Activated CD8-positive, alpha-beta memory T cell treated with anti-CD3 and anti-CD28 coated beads for 48 hours (primary cell): ENCODE measurements at places on chromosomes 16 and 17.

DNA sequence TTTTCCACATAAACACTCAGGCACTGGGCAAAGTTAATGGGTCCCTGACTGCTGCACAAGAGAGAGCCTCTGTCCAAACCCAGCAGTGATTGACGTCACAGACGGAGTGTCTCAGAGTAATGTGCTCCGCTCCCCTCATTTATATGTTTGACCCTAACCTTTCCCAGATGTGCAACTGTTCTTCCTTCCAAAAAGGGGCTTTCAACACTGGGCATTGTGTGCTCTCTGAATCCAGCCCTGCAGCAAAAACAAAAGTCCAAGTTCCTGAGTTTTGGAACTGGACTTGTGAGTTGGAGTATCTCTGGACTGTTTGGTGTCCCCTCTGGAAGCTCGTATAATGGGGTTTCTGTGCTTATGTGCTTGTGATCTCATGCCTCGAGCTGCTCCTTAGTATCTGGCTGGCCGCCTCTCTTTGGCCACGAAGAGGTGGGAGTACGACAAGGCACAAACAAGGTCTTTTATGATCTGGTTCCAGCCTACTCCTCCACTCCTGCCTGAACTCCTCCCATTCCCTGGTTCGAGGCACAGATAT, 76.4 kb upstream of the SMIM36 start:
- DNase-seq, result no peak

- no peak for DNase-seq
These were observed 184.3 kb downstream of the FTO start for GRCh38 chr16:53888222-53888621.

GRCh38 chr17:81390873-81391255, 4.4 kb upstream of the BAHCC1 start:
- no peak for DNase-seq

DNA sequence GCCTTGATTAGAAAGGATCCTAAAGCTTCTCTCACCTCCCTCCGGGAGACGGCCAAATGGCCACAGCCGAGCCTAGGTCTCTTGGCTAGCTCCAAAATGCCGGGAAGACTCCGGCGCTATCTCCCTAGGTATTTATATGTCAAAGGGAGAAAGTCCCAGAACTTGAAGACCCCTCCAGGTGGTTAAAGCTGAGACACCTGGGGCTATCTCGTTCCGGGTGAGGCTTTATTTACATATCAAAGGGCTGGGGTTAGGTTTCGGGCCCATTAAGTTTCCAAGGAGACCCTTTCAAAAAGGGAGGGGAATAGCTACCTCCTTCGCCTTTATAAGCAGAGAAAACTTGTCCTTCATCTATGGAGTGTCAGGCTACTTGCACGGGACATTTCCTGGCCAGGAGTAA, 70.9 kb upstream of the KIFC3 start:
- no peak for DNase-seq

DNA sequence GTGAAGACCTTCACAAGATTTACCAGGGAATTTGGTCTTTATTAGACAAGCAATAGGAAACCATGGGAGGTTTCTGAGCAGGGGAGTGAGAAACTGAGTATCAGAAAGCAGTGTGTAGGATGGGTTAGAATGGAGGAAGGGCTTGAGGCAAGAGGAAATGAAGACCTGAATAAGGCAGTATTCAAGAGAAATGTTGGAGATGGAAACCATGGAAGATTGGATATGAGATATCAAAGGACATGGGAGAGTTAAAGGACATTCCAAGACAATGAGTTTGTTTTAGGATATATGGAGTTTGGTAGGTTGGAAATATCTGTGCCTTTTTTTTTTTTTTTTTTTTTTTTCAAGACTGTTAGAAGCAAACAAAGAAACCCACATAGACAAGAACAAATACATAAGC, 21.3 kb upstream of the FAM20A start:
- DNase-seq, result no peak

DNA sequence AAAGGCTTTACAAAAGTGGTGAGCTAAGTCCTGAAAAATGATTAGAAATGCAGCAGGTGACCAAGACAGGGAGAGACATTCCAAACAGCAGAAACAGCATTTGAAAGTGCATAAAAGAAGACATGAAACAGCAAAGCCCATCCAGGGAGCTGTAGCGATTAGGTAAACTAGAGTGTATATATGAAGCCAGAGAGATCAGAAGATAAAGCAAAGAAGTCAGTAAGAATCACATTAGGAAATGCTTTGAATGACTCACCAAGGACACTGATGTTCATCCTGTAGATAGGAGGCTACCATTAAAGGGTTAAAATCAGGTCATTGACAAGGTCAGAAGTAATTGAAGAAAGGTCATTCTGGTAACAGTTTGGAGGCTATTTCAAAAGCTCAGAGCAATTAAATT, 27.6 kb upstream of the VAT1L start:
- no peak for DNase-seq

- no peak for DNase-seq
These were observed 76.7 kb downstream of the NDE1 start for GRCh38 chr16:15726715-15727114.

DNA sequence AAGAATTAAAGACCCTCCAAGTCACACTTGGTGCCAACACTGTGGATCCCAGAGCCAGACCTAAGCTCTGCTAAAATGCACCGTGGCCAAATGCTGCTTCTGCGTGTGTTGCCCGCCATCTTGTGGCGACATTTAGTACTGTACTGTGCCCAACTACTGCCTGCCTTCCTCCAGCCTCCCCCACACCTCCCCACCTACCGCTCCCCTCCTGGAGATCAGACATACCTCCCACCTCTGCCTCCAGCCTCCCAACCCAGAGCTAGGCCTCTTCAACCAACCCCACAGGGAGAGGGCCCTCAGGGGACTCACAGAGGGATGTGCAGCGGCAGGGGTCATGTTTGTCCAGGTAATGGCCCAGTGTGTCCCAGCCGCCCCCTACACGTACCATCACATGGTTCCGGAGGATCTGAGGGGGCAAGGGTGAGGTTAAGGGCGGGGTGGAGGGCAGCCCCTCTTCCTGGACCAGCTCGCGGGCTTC, 5.5 kb downstream of the GAS2L2 start:
- peak; percentile 64 for DNase-seq

GRCh38 chr17:41331606-41332005, 16.1 kb upstream of the KRTAP17-1 start:
- DNase-seq, result no peak

- no peak for DNase-seq
These were observed 47.5 kb downstream of the SLC6A2 start for GRCh38 chr16:55703003-55704001.

DNA sequence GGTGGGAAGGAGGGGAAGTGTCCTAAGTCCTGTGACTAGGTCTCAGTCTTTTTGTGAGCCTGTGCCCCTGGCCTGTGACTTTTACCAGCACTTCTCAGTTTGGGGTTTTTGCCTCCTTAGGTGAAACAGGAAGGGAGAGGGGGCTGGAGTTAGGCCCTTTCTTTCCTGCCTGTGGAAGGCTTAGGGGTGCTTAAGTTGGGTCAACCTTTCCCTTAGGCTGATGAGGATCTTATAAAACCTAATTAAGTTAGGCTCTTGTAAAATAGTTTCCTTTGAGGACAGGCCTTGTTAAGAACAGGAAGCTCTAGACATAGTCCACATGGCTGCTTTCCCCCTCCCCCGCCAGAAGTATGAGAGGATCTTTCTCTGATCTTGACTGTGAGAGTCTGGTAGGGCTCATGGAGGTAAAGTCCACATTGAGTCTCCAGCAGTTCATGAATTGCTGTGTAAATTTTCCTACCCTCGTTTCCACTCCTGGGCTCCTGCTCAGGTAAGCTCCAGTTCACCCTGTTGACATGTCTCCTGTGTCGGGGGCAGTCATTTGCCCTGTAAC, 17.0 kb upstream of the DNASE1 start:
- no peak for DNase-seq

GRCh38 chr16:87216841-87217275, 100.3 kb downstream of the C16orf95 start:
- no peak for DNase-seq

DNA sequence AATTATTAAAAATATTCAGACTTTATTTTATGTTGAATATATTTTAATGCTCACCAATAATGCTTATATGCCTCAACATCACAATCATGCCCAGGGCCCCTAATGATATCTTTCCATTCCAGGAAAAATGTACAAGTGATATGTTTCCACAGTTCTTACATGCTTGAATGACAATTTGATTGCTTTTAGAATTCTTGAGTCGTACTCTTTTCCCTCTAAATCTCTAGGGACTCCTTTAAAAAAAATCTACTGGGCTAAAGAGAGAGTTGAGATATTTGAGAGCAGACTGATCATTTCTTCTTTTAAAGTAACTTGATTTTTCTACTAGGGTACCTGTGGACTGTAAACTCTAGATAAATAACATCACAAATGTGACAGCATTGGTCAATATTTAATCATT, 18.2 kb upstream of the HLF start:
- no peak for DNase-seq

DNA sequence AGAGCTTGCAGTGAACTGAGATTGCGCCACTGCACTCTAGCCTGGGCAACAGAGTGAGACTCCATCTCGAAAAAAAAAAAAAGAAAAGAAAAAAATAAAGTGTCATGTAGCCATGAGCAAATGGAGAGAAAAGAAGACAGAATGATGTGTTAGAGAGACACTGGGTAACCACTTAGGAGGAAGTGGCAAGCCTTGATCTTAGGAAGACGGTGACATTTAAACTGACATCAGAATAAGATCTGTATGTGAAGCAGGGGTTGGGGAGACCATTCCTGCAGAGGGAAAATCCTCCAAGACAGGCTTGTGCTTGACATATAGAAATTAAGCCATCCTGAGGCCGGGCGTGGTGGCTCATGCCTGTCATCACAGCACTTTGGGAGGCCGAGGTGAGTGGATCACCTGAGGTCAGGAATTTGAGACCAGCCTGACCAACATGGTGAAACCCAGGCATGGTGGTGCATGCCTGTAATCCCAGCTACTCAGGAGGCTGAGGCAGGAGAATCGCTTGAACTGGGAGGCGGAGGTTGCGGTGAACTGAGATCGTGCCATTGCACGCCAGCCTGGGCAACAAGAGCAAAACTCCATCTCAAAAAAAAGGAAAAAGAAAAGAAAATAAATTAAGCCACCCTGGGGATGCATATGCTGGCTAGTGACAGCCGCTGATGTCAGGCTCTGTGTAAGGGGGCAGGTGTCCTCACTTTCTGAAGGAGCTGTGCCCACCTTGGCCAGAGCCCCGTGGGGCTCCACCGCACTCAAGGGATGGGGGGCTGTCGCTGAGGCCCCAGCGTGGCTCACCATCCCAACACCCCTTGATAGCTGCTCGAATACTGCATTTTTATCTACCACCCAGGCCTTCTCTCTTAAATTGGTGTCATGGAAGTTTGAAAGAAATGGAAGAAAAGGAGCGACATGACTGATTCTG, 13.1 kb upstream of the CYB5B start:
- DNase-seq, result no peak

GRCh38 chr16:10684511-10685151, 10.1 kb downstream of the TEKT5 start:
- DNase-seq, result no peak

DNA sequence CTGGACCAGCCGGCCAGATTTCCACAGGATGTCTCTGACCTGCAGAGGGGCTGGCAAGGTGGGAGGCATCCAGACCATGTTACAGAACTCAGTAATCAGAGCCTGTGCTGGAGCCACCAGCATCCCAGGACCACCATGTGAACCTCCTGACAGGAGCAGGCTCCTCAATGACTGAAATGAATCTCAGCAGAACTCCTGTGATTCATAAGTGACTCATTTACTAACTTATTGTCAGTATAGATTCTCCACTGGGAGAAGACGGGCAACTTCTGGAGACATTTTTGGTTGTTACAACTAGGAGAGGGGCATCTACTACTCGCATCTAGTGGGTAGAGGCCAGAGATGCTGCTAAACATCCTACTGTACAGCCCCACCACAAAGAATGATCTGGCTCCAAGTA, 3.1 kb upstream of the WWOX start:
- no peak for DNase-seq
